Activated CD4-positive, CD25-positive, alpha-beta regulatory T cell treated with anti-CD3 and anti-CD28 coated beads, Interleukin-2, amount 50 U/mL, for 72 hours (primary cell): ENCODE measurements at places on chromosomes 5 and 9.

DNA sequence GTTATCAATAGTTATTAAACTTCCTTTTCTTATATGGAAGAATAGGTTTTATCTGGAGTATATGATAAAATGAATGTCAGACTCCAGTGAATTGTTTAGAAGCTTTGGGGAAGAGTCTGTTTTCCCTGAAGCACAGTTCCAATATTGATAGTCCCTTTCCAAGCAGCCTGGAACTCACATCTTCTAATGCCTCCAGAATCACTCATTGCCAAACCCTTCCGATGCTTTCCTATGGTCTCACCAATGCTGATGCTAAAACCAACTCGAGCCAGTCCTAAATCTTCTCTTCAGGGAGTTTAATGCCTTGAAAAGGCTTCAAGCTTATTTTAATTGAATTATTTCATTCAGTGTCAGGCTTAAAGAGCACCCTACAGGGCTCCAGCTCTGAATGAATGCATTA is 121.2 kb downstream of the PTTG1 start:
- DNase-seq = no peak

GRCh38 chr9:27847818-27848217 is 274.5 kb upstream of the C9orf72 start:
- no peak for DNase-seq

DNA sequence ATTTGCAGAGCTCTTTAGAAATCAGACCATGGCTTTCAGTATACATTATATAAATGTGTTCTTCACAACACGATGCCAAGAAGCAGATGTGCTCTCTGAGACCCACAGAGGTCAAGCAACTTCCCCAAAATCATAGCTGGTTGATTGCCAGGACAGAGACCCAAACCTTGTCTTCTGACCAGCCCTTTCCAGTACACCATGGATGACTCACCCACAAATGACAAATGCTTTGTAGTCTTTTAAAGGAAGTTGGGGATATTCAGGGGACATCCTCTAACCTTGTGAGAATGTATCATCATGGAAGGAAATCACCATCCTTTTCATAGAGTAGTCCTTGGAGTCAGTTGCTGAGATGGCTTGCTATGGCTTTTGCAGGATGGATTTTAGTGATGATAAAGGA is 30.1 kb downstream of the ZNF462 start:
- no peak for DNase-seq

- DNase-seq = no peak
These were observed 63.9 kb downstream of the KLHL3 start for GRCh38 chr5:137672001-137672400.

DNA sequence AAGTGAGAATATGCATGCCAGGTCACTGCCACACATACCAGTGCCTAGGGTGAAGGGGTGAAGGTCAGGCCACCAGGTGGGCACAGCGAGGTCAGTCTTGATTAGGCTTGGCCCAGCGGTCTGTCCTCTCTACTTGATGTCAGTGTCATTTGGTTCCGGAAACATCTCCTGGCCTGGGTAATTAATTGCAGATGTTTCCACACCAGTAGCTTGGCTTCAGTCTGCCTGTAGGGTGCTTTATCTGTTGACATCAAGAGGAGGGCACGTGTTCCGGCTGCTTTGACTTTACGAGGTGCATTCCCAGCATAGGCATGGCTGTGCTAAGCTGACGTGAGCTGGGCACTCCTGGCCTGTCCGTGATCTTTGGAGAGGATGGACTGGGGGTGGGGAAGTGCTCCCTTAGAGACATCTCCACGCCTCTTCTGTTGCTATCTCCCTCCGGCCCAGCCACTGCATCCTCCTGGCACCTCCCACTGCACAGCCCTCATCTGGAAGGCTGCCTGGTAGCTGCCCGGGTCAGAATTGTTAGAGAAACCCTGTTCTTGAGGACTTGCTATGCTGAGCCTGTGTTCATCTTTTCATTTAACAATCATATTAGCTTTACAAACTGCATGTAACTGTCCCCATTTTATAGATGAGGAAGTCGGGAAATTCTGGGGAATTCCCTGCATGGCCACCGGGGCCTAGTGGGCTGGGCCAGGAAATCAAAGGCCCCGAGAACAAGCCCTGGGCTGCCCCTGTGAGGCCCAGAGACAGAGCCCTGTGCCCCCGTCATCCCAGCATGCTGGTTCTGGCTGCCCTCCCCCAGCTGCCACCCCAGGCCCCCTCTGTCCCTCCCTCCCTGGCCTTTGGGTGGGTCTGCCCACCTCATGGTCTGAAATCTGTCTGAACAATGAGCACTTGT is 29.1 kb downstream of the JADE2 start:
- DNase-seq = no peak

GRCh38 chr9:124163760-124164255 is 93.9 kb upstream of the NEK6 start:
- DNase-seq = no peak

- DNase-seq = no peak
These were observed 126.1 kb downstream of the SEMA5A start for GRCh38 chr5:9419794-9420193.

GRCh38 chr5:126046846-126047571 is 376.2 kb upstream of the GRAMD2B start:
- DNase-seq = no peak

- DNase-seq = no peak
These were observed 11.2 kb downstream of the IRF1 start for GRCh38 chr5:132479111-132479951.

GRCh38 chr5:170631466-170632195 is 127.8 kb downstream of the KCNIP1 start:
- DNase-seq = no peak

GRCh38 chr5:20556115-20556763 is 568.2 kb upstream of the CDH18 start:
- no peak for DNase-seq

GRCh38 chr5:16178745-16179372 is 732 bp downstream of the MARCHF11 start:
- peak; percentile 32 for DNase-seq

GRCh38 chr5:62575066-62575465 is 3.6 kb upstream of the LRRC70 start:
- no peak for DNase-seq

DNA sequence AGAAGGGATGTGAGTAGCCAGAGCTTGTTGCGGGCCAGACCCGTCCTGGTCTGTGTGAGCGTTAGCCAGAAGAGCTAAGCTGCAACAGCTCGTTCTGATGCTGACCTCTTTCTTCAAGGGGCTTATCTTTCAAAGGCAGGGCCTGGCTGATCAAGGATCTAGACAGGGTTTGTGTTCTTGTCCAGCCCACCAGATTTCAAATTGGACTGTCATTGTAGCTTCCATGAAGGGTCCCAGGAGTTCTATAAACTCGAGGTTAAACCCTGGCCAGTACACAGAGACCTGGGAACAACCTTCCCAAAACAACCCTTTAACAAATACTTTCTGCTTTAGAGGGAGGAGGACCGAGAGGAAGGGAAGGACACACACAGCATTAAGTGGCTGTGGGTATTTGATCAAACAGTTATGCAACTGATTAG is 153.0 kb upstream of the TUT7 start:
- DNase-seq = no peak

DNA sequence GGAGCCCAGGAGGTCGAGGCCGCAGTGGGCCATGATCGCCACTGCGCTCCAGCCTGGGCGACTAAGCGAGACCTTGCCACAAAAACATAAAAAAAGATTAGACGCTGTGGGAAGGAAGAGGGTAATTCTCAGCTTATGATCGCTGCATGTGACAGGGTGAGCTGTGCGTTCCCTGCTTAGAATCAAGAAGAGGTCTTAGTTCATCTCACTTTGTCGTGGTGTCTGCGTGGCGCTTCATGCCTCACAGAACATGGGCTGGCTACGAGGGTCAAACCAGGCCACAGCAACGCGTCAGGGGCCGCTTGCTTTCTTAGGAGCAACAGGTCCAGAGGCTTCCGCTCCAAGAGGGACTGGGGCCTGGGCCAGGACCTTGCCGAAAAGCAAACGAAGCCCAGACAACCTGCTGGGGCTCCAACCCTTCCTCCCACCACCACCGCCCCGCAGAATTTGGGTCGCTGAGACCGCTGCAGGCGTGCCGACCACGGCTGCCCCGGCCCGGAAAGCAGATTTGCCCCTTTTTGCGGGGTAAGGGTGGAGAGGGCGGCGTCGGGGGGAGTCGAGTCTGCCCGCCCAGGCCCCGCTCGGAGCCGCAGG is 10.0 kb upstream of the GRIN1 start:
- DNase-seq = no peak

GRCh38 chr9:15606643-15607472 is 54.0 kb downstream of the CCDC171 start:
- DNase-seq = no peak

DNA sequence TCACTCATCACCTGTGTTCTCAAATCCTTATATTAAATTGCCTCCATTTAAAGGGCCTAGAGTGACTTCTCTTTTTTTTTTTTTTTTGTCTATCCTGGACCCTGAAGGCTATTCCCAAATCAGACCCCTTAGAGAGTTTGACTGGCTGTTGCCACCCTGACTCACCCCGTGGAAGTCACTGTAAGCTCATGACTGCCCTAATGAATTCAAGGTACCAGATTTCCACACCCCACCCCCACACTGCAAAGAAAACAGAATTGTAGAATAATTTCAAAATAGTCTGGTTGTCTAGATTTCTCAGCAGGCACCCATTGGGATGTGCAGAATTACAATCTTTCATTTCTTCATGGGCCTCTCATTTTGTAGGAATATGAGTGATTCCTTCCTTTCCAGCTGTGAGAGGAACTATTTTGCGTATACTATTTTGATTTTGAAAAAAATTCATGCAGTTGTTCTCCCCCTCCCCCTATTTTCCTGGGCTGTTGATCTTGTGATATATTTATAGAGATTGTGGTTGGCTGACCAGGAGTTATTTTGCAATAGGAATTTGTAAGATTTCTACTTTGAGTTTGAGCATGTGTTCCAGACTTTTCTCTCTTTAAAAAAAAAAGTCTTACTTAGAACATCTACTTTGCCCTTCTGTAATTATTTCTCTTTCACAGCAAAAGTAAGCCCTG is 79.1 kb downstream of the ZNF618 start:
- DNase-seq = no peak

DNA sequence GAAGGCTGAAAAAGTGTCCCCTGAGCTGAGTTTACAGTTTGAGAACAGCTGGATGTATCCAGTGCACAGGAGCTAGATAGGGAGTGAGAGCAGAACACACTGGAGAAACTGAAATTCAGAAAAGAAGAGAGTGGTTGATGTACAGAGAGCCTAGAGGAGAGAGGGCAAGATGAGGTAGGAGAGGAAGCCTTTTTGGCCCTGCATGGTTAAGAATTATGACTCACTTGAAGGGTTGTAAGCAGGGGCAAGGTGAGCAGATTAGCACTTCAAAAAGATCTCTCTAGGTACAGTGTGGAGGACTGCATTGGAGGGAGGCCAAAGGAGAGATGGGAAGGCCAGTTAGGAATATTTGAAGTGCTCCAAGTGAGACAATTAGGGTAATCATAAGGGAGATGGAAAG is 25.2 kb downstream of the MCC start:
- DNase-seq = no peak

DNA sequence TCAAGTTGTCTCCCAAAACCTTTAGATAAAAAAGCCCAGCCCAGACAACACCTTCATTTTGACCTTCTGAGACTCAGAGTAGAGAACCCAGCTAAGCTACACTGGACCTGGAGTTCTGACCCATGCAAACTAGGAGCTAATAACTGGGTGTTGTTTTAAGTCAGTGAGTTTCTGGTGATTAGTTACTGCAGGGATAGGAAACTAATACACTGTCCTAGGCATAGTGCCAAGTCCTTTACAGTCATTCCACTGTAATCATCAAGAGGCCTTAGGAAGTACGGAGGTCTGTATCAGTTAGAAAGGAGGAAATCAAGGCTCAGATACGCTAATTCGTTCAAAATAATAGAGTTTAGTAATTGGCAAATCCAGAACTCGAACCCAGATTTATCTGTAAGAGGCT is 197.9 kb downstream of the KCTD16 start:
- DNase-seq = no peak

DNA sequence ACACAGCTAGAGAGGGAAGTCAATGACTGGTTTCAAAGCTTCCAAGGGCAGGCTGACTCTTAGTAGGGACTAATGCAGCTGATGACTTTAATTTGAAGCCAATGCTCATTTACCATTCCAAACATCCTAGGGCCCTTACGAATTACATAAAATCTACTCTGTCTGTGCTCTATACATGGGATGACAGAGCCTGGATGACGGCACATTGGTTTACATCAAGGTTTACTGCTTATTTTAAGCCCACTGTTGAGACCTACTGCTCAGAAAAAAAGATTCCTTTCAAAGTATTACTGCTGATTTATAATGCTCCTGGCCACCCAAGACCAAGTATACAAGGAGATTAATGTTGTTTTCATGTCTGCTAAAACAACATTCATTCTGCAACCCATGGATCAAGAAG is 74.1 kb downstream of the DAP start:
- no peak for DNase-seq

DNA sequence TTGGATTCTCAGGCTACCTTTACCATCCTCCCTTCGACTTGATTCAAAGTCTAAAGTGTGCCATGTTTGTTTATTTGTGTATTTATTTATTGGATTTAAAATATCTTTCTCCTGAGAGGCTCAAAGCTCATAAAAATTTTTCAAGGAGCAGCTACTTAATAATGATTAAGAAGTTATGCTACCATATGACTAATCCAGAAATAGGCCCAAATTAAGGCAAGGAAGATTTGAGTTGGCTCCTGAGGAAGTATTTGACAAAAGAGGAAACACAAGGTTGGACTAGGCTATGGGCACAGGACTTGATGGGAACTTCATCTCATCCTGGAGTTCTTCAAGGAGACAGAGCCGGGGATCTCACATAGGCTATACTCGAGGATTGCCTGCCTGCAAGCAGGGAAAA is 22.4 kb upstream of the PPP2CA start:
- DNase-seq = no peak

DNA sequence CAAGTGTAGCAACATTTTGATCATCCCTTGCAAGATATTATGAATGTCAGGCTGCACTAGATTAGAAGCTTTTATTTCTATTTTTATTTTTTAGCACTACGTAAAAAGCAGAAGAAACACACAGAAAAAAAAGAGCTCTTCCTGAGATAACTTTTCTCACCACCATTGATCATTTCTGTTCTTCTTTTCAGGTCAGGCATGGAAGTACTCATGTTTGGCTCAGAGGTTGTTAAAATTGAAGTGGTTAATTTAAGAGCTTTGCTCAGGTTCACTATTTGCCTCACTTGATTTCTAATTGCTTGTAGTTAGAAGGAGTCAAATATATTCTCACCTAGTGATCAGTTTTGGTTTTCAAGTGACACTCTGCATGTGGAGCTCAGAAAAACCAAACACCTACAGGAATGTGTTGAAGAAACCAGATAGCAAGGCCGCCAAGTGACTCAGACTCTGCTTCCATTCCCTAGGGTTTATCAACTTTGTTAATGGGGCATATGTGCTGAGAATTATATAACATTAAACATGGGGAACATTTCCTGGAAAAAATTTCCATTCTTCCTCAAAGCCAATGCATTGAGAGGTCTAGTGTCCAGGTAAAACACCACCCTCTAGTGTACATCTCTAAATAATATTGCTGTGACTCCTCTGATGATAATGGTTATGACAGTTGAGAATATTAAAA is 679.8 kb downstream of the CETN3 start:
- no peak for DNase-seq
